ENCODE measurements at places on chromosomes 3 and 15.
A peak's percentile ranks its signal among the peaks of the same experiment; 100 is the strongest.

DNA sequence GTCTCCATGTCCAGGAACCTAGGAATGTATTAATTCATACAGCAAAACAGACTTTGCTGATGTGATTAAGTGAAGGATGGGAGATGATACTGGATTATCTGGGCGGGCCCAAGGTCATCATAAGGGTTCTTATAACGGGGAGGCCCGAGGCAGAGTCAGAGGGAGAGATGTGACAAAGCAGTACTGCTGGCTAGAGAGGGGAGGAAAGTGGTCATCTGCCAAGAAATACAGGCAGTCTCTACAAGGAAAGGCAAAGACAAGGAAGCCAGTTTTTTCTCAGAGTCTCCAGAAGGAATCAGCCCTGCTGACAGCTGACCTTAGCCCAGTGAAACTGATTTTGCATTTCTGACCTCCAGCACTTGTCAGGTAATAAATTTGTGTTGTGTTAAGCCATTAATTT is 66.2 kb upstream of the CORO2B start:
- DNase-seq: no peak

DNA sequence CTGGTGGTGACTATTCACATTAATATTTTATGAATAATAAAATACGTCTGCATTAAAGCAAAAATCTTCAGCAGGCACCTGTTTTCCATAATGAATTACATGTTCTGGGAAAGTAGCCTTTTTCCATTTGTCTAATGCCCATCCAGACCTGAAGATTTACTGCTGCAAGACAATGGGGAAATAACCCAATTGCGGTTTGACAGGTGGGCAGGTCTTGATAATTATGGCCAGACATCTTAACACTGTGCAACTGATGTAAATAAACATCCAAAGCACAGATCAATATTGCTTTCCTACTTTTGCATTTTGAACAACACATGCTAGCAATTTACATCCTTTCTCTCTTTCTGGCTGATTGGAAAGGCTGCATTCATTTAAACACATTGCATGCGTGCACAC is 173.9 kb downstream of the MEIS2 start:
- DNase-seq: no peak

GRCh38 chr3:55591888-55592287 is 104.8 kb upstream of the WNT5A start:
- DNase-seq: no peak

- peak; percentile 47 for DNase-seq
These were observed 59.3 kb downstream of the CYP11A1 start for GRCh38 chr15:74307827-74308811.

DNA sequence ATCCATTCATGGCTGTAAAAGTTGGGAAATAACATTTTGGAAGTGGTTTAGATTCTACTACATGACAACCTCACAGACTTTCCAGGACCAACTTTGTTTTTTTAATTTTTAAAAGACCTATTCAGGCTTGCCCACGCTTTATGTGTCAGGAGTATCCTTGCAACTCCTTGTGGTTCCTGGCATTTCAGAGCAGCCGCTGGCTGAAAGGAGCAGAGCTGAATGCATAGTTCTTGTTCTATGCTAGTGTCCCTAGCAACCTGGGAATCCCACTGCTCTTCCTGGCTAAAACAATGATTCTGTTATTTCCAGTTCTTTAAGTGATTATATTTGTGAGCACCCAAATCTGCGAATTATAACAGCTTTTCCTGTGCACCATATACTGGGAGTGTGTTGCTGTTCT is 34.9 kb downstream of the CP start:
- no peak for DNase-seq
